Activated CD4-positive, alpha-beta T cell treated with anti-CD3 and anti-CD28 coated beads, Interleukin-2, amount 50 U/mL, for 48 hours (primary cell): ENCODE measurements at places on chromosomes 5 and 9.

- DNase-seq = no peak
These were observed 9.0 kb downstream of the PPP3R2 start for GRCh38 chr9:101585740-101586139.

- DNase-seq = no peak
These were observed 33.4 kb upstream of the ARRDC3 start for GRCh38 chr5:91416491-91416890.

DNA sequence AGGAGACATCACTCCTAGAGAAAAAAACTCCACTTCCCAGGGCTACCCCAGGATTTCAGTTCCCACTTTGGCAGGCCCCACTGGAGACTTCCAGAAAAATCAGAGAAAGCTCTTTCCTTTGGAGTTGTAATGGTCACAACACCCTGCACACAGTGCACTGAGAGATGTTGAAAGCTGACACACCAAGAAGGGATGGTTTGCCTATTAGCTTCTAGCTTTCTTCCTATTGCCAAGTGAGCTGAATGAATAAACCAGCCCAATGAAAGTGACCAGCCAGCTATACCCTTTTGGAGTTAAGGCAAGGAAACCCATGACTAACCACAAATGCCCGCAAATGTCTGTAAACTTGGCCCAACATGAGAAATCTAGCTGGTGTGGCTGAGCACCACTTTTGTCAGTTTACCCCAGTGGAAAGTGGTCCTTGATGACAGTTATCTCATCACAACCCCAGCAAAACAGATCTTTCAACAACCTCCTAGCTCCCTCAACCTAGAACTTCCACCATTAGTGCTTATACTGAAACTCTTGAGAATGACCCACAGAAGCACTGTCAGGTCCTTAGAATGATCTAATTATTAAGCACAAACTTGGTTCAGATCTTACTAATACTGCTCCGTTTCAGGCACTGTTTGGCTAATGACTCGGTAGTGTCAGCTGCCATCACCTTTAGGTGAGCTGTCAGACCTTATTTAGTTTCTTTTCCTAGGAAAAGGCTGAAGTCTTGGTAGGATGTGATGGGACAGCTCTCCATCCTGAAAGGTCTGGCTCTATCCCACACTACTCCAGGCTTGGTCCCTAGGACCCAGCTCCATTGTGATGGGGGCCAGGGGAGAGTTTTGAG lies 11.2 kb downstream of the IRF1 start:
- DNase-seq = no peak

GRCh38 chr5:167406513-167406912 lies 884.9 kb upstream of the WWC1 start:
- no peak for DNase-seq

- DNase-seq = no peak
These were observed 118.2 kb downstream of the ENTREP1 start for GRCh38 chr9:69443178-69443577.
